ENCODE measurements at places on chromosomes 1 and 21.

- peak; percentile 74 for DNase-seq
Observed at GRCh38 chr1:38613996-38614395, 245.6 kb downstream of the RRAGC start.

- DNase-seq = peak; percentile 19
Observed at GRCh38 chr1:92944901-92945747, 16.1 kb downstream of the DIPK1A start.

DNA sequence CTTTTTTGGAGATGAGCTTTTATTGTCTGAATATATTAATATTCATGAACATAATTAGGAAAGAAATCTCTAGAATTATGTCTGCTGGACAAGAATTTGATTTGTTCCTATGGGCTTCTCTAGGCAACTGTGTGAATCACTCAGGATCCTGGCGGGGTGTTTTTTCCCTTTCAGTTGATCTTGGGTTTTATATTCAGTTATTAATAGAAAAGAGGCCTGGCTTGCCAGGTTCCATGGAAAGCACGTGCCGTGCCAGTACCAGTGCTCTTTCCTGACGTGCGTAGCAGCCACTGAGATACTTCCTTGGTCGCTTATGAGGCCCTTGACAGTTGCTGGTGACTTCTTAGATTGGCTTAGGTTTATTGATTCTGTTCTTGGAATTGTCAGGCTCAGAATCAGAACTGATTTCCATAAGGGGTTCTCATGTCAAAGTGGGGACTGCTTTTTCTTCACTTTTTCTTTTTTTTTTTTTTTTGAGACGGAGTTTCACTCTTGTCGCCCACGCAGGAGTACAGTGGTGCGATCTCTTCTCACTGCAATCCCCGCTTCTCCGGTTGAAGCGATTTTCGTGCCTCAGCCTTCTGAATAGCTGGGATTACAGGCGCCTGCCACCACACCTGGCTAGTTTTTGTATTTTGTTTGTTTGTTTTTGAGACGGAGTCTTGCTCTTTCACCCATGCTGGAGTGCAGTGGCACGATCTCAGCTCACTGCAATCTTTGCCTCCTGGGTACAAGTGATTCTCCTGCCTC is 48.7 kb upstream of the KIF1B start:
- peak; percentile 42 for DNase-seq

DNA sequence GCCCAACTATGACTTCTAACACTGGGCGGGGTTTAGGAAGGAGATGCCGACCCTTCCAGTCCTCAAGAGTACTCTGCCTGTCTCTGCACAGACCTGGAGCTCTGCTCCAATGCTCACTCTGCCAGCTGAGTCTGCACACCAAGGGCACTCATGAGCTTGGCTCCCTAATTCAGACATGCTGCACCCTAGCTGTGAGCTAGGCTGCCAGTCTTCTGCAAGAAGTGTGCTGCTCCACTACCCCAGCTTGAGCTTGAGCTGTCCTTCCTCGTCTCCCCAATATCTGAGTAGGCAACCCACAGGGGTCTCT is 13.2 kb downstream of the TP53BP2 start:
- DNase-seq = no peak

DNA sequence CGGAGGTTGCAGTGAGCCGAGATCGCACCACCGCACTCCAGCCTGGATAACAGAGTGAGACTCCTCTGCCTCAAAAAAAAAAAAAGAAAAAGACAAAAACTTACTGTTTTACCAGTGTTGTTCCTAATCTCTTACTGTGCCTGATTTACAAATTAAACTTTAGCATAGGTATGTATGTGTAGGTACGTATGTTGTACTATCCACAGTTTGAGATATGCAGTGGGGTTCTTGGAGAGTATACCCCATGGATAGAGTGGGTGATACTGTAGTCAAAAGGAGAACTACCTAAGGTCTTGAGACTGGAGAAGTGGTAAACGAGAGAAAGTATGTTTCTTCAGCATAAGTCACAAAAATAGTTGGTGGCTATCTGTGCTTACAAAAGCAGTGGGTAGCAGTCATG is 38.6 kb downstream of the RNF11 start:
- DNase-seq = no peak

- no peak for DNase-seq
Observed at GRCh38 chr1:18293291-18293690, 185.7 kb downstream of the IGSF21 start.

GRCh38 chr1:231161667-231162296 is at the start of gene TRIM67:
Gene TRIM67 (plus strand): TSS chr1:231162058. CDS start chr1:231162970, 912 bp downstream.
- DNase-seq = no peak

DNA sequence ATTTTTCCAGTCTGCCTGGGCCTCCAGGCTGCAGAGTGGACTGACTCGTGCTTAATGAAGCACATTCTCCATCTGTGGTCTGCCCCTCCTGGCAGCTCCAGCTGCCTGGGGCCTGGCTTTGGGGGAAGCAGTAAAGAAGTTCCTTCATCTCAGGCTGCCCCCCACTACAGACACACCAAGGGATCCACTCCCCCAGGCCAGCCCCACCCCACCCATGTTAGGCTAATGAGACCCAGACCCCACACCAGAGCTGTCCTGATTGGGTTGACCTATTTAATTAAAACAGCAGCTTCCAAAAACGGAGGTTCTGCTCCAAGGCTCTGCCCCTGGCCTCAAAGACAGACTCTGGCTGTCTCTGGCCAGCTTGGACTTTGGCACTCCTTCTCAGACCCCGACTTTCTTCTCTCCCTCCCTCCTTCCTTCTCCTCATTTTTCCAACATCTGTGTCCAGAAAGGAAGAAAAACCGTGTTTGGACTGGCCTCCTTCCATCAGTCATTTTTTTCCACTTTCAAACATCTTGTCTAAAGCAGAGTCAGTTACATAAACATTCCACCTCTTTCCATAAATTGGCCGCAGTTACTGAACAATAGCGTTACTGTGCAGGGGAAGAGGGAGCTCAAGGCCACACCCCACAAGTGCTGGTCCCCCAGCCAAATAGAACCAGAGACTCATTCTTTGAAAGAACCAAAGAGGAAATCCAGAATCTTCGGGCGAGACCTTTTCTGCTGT is 29.7 kb downstream of the SERTAD4 start:
- DNase-seq = peak; percentile 88

DNA sequence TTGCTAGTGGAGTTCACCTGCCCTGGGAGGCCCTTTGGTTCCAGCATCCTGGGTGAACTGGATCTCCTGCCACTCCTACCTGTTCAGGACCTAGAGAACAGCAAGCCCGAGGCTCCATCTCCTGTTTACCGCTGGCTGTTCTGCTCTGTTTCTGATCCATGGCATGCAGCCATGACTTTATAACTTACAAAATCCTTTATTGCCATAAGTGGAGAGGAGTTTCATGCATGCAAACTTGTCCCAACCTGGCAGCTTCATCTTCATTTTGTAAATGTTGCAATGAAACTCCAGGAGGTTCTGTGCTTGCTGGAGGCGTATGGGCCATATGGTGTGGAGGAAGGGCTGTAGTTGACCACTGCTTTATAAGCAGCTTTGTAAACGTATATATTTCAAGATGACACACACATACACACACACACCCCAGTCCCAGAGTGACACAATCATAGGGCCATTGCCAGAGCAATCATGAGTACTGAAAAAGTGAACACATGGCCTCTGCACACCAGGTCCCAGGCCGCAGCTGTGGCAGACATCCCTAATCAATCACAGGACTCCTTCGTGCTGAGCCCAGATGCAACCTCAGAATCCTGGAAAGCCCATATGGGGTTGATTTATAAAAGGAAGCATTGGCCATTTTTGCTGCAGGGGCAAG is 69.0 kb downstream of the UBIAD1 start:
- peak; percentile 51 for DNase-seq

DNA sequence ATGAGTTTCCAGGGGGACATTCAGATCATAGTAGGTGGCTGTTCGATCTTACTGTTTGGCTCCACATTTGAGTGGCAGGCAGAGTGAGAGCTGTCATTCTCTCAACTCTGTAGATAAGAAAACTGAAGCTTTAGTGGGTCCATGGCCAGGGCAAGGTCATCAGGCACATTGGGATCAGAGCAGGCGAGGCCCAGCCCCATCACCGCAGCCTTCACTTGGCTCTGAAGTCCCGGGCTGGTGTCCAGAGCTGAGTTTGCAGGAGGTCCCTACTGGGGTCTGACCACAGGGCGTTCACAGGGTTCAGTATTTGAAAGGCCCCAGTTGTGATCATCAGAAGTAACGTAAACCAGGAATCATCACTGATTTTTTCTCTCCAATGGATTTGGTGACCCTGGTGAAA is 76.7 kb downstream of the OBSCN start:
- DNase-seq = no peak
